ENCODE measurements at places on chromosomes 3 and 15.

DNA sequence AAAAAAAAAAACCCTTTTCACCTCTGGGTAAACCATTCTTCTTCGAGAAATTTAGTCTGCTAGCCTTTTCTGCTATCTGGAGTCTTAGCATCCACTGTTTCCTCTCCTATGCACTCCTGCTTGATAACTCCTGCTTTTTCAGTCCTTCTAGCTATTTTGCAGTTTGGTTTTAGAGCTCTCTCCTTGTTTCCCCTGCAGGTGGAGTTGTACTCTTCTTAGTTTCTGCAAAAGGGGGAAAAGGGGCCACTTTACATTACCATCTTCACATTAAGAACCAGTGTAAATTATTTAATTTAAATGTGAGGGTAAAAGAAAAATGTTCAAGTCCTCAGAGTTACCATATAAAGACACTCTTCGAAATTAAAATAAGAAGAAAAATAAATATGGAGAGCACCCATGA is 23.6 kb upstream of the MYLK start:
- no peak for DNase-seq

DNA sequence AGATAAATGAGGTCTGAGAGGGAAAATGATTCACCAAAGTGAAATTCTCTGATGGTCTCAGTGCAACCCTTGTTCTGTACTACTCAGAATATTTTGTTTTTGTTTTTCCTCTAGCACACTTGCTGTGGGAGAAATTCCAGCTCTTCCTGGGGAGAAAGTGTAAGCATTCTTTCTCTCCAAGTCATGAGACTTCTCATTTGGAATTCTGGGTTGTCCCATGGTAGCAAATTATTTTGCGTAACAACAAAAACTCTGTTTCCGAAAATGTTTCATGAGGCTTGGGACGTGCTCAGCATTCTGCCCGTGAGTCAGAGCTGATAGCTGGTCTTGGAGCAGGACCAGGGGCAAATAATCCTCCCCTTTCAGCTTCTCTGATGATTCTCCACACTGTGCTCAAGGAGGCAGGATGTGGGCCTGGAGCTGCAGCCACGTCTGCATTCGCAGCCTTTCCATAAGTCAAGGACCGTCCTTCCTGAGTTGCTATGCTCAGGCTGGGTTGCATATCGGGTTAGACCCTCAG is 70.3 kb downstream of the SENP2 start:
- no peak for DNase-seq

- no peak for DNase-seq
These were observed 3.3 kb downstream of the CALML4 start for GRCh38 chr15:68201879-68202261.

DNA sequence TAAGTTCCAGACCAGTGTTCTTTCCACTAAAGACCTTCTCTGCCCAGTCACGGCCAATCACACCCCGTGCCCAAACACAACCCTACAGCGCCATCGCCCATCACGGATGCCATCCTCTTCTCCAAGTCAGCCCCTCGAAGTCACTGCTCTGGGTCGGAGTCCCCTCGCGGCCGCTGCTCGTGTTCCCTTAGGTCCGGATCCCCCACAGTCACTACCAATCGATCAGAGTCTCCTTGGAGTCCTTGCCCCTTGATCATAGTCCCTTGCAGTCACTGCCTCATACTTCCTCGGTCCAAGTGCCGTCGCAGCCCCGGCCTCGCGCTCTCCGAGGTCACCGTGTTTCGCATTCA is 461 bp downstream of the PCYT1A start:
- no peak for DNase-seq

GRCh38 chr3:173826901-173827609 is 429.5 kb downstream of the NLGN1 start:
- DNase-seq = no peak

- no peak for DNase-seq
These were observed 78.1 kb downstream of the STT3B start for GRCh38 chr3:31610700-31611275.

- no peak for DNase-seq
These were observed 109.7 kb upstream of the GADL1 start for GRCh38 chr3:31004025-31004678.

All from NCI-H1092 (cell line).